ENCODE measurements at places on chromosomes 4 and X.

DNA sequence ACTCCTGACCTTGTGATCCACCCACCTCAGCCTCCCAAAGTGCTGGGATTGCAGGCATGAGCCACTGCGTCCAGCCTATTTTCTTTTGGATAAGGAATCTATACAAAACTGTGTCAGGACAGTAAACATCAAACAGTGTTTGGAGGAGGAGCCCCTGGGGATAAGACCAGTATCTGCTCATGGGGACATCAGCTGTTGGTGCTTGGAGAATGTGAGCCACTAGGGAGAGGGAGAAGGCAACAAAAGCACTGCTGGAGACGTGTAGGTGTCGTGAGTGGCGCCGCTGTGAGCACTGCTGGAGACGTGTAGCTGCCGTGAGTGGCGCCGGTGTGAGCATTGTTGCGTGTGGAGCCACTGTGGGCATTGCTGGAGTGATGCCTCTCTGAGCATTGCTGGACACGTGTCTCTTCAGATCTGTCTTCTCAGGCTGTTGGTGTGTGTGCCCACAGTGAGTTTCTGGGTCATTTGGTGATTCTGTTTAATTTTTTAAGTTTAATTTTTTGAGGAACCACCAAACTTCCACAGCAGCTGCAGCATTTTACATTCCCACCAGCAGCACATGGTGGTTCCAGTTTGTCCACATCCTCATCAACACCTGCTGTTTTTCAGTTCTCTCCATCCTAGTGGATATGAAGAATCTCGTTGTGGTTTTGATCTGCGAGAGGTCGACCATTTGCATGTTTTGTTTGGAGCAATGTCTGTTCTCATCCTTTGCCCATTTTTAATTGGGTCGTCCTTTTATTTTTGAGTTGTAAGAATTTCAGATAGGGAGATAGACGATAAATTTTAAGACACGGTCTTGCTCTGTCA is 19.0 kb downstream of the DGKQ start:
- no peak for DNase-seq

GRCh38 chr4:35649778-35650177 is 594.5 kb downstream of the ARAP2 start:
- no peak for DNase-seq

- DNase-seq: no peak
Measured at GRCh38 chrX:153521034-153521433, 3.6 kb downstream of the ATP2B3 start.

- no peak for DNase-seq
Measured at GRCh38 chrX:153622661-153623309, 23.8 kb upstream of the CCNQ start.

DNA sequence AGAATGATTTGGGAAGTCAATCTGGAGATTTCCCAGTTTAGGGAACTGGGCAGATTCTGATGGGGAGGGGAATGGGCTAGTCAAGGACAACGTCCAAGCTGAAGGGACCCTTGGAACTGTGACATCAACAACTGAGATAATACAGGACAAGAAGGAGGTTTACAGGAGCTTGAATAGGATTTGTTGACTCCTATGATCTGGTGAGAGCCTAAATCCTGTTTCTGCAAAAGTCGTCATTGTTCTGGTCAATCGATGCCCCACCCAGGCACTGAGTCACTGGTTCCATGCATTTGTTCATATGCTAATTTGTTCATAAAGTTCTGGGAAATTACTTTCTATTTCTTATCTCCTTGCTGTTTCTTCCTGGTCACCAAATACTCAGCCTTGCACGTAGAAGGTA is 15.3 kb upstream of the PDGFRA start:
- no peak for DNase-seq

DNA sequence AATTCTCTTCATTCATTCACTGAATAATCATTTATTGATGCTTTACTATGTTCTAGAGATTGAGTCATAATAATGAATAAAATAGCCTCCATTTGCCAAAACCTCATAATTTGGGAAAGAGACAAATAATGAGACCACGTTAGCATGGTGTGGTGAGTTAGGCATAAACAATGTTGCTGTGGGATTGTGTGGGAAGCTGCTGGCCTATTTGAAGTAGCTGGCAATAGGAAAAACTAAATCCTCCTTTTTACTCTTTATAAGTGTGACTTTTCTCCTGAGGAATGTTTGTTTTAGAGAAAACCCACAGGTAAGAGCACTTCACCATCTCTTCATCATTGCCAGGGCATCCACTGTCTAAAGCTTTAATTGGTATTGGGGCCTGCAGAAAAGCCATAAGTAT is 95.3 kb downstream of the AREG start:
- DNase-seq: no peak

- DNase-seq: no peak
Measured at GRCh38 chr4:104352211-104352610, 142.5 kb downstream of the CXXC4 start.

GRCh38 chr4:183492791-183493222 is 12.1 kb upstream of the ING2 start:
- no peak for DNase-seq

DNA sequence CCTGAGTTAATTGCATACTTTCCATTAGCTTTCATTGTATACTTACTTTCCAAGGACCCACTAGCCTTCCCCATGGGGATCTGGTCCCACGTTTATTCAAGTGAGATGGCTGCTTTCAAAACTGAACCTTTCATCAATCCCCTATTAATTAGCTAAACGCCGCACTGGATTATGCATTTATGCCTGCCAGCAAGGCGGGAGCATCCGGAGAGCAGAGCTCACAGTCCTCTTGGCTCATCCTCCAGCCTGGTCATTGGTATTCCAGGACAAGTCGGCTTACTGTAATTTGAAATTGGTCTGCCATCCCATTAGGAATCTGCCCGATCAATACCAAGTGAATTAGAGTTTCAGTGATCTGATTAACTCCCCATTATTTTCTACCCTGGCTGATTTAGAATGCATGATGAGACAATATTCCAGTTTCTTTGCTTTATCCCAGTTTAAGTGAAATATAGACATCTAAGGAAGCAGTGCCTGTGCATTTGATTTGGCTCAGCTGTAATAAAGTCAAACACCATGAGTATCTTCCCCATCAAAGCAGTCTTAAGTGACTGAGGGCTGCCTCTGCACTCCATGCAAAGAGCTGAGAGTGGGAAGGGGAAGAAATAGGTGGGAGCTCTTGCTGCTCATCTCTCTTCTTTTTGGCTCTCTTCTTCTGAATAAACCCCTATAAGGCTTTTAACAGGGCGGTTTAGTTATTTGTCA is 411.4 kb downstream of the GPAT3 start:
- no peak for DNase-seq

DNA sequence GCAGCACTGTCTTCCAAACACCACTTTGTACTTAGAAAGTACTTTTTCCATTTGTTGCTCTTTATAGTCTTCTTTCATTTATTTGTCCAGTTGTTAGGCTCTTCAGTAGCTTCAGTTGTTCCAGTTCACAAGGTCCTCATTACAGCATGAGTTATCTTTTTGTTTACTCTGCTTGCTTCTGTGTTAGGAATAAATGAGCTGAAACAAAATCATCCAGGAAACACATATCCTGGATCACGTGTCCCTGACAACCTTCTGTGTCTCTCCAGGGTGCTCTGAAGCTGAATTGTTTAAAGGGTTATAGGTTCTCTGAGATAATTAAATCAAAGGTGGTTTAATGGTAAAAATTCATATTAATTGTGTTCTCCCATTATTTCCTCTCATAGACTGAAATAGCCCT is 19.9 kb upstream of the KLHL8 start:
- no peak for DNase-seq

DNA sequence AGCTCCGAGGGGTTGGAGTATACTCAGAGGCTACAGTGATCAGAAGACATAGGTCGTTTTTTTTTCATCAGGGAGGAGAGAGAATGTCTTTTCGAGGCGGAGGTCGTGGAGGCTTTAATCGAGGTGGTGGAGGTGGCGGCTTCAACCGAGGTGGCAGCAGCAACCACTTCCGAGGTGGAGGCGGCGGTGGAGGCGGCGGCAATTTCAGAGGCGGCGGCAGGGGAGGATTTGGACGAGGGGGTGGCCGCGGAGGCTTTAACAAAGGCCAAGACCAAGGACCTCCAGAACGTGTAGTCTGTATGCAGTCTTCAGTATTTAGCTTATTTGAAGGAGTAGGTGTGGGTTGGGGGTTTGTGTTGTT is 500 bp downstream of the GAR1 start:
- peak; percentile 46 for DNase-seq

DNA sequence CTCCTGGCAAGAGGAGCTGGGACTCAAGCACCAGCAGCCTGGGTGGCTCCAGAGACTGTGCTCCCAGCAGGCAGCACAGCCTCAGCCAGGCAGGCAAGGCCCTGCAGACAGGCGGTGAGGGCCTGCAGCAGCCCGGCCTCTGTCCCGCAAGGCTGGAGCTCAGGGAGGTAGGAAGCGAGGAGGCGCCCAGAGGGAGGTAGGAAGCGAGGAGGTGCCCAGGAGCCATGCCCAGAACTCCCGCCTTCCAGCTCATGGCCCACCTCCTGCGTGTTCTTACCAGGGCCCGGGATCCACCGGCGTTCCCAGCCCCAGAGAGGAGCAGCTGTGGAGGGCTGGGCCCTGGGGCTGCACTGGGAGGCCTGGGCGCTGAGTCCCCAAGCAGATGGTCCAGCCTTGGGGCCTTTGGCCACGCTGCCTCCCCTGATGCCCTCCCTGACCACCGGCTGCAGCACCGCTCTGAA is 133.1 kb downstream of the HMX1 start:
- DNase-seq: no peak

DNA sequence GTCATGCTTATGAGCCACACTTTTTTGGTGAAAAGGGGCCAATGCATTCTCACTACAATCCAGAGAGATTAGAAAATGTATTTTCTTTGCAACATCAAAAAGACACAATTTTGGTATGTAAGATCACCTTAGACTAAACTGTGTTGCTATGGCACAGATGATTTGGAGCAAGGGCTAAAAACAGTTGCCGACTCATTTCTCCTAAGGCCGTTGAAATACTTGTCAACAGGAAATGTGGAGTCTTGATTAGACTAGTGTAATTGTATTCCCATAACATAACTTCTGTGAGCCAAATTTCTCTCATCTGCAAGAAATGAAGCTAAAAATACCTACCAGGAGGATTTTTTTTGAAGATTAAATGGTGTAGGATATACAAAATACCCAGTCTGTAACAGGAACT is 2547.7 kb downstream of the ARAP2 start:
- no peak for DNase-seq

DNA sequence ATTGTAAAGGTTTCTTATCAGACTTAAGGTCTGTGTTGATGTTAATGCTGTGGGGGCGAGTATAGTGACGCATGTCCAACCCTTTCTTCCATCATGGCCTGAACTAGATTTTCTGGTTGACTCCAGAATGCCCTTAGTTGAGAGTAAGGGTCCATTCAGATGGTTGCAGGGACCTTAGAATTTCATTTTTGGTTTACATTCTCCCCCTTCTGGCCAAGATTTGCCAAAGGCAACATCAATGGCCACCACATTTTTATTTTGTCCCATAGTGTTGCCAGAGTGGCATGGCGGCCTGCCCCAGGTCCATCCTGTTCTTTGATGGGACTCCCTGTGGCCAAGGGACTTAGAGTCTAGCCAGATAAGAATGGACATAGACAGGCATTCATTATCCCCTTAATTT is 368.5 kb downstream of the GPM6A start:
- DNase-seq: no peak

DNA sequence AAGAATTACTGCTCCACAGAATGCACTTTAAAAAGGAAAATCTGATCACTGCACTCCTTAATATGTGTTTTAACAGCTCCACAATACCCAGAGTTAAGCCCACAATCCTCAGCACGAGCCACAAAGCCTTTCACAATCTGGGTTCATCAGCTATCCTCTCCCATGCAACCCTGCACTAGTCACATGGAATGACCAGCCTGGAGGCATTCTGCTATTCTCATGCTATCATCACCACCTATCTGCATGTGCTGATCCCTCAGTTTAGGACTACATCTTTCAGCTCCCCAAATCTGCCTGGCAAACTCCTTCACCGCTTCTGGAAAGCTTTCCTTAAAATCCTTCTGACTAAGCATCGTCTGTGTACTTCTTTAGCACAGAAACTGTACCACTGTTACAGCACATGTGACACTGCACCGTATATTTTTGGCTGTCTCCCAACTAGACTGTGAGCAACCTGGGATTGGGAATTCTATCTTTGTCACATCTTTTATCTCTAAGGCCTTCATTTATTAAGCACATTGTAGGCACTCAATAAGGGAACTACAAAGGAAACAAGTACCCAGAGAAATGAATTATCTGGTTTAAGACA is 18.3 kb upstream of the EIF1AX start:
- no peak for DNase-seq

GRCh38 chrX:446245-446644 is 59.5 kb upstream of the PPP2R3B start:
- DNase-seq: no peak

DNA sequence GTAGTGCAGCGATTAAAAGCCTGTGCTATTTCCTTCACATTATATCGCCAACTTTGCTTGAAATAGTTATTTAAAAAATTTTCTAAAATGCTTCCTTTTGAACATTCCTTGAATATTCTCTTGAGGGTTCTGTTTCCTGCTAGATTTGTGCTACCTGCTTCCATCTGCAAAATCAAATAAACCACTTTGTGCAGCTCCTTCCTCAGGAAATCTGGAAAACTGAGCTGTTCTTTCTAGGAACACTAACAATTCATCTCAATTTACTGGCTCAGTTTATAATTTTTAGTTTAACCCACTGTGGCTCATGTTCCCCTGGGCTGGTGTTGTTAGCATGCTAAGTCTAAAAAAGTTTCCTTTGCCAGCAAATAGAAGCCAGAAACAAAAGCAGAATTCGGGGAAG is 88.1 kb upstream of the LCORL start:
- DNase-seq: no peak

GRCh38 chrX:154298312-154298711 is 2.7 kb downstream of the TKTL1 start:
- DNase-seq: no peak

DNA sequence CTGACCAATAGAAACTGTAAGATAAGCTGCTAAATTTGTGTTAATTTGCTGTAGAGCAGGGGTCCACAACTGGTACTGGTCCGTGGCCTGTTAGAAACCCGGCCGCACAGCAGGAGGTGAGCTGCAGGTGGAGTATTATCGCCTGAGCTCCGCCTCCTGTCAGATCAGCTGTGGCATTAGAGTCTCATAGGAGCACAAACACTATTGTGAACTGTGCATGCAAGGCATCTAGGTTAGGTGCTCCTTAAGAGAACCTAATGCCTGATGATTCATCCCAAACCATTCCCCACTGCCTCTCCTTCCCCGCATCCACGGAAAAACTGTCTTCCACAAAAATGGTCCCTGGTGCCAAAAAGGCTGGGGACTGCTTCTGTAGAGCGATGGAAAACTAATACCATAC is 19.7 kb downstream of the FBXW7 start:
- no peak for DNase-seq

DNA sequence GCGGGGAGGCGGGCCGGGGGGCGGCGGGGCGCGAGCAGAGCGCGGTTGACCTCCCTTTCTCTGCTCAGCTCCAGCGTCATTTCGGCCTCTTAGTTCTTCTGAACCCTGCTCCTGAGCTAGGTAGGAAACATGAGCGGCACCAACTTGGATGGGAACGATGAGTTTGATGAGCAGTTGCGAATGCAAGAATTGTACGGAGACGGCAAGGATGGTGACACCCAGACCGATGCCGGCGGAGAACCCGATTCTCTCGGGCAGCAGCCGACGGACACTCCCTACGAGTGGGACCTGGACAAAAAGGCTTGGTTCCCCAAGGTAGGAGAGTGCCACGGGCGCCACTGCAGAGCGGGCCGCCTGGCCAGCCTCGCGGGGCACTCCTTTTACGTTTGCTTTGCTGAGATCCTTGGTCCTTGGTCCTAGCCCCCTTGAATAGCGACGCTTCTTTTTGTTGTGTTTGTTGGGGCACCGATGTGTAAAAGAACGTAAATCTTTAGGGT is at the start of gene HTATSF1:
Gene HTATSF1, plus strand, starts transcription at position 37 of the 497 bp plus-strand sequence. Its CDS starts 93 bp downstream, at position 130.
- DNase-seq: no peak

- DNase-seq: no peak
Measured at GRCh38 chr4:88207171-88207570, 48.7 kb upstream of the ABCG2 start.
